ENCODE measurements at places on chromosomes 13 and 19.

- no peak for DNase-seq
These were observed 104.7 kb downstream of the MYCBP2 start for GRCh38 chr13:77222000-77222690.

- DNase-seq, result peak; percentile 58
These were observed at the start of gene TTYH1 for GRCh38 chr19:54415208-54415900. Gene TTYH1, plus strand, starts transcription at chr19:54415464. Its CDS starts 89 bp downstream, at chr19:54415553.

GRCh38 chr19:5718037-5718578 is 1.8 kb downstream of the LONP1 start:
- no peak for DNase-seq

- peak; percentile 39 for DNase-seq
These were observed 50.7 kb downstream of the ZNF723 start for GRCh38 chr19:22882797-22883196.

DNA sequence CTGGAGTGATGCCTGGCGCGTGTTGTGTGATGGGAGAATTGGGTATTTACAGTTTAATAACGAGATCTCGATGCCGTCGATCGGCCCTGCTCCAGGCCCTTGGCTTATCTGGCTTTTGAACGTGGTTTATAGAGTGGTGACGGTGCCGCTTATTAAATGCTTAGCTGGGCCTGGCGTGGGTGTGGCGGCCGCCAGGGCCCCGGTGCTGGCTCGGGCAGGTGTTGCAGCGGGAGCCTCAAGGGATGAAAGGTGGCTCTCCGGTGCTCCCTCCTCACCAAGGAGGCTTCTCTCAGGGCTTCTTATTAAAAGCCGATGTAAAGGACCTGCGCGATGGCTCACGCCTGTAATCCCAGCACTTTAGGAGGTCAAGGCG is 173.8 kb downstream of the KDM4B start:
- DNase-seq, result no peak

- no peak for DNase-seq
These were observed 644 bp upstream of the RAVER1 start for GRCh38 chr19:10333758-10334587.

DNA sequence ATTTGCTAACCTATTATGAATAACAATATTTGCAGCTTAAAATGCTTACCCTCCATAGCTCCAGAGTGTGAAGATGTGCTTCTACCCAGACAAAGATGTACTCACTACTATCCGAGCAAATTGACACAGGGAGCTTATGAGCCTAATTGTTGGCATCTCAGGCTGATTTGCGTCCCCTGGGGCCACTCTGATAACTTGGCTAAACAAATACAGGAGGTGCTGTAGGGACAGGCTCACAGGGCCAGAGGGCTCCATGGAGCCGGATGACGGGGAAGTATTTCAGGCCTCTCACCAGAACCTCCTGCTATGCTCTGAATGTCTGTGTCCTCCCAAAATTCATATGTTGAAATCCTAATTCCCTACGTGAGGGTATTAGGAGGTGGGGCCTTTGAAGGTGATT is 26.7 kb upstream of the C19orf12 start:
- DNase-seq, result no peak

DNA sequence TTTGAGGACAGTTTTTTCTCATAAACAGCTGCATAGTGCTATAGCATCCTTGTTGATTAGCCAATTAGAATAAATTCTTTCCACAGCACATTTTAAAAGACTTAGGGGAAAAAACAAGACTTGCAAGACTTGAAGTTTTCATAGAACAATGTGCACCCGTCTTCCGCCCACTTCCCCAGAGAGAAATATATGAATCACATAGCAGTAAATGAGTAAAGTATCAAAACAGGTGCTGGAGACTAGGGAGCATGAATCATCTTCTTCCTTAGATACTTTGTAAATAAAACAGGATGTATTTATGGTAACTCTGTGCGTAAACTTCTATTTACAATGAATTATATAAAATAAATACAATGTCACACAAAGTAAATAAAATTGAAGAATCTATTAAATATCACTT is 75.1 kb downstream of the COL4A2 start:
- DNase-seq, result no peak

DNA sequence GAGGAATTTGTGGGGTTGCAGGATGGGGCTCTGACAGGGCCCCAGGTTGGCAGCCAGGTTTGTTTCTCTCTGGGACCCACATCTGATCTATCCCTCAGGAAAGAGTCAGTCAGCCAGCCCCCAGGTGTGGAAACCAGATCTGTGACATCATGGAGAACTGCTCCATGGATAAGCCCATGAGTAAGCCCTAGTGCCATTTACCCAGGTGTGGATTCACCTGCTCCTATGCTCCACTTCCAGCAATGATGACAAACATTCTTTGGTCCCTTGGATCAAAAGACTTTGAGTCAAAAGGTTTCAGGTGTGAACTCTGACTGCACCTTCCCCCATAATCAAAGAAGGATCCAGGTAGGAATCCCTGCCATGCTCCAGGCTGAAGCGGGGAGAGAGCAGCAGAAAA is 26.9 kb upstream of the IGFL4 start:
- DNase-seq, result no peak

- DNase-seq, result peak; percentile 52
These were observed 7.4 kb downstream of the ZNF671 start for GRCh38 chr19:57719901-57720519.

DNA sequence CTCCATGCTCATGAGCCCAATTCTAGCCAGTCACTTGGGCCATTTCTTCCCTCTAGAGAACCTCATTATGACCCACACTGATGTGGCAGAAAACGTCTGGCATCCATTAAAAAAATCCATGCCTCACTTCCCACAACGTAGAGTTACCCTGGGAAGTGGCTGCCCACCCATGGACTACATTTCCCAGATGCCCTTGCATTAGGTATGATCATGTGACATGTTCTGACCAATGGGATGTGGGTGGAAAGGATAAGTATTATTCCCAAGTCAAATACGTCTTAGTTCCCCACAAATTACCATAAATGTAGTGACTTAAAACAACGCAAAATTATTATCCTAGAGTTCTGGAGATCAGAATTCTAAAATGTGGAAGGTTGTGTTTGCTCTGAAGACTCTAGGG is 47.9 kb upstream of the ZNRF4 start:
- DNase-seq, result peak; percentile 75

- DNase-seq, result no peak
These were observed 204.9 kb upstream of the KL start for GRCh38 chr13:32811297-32811800.

DNA sequence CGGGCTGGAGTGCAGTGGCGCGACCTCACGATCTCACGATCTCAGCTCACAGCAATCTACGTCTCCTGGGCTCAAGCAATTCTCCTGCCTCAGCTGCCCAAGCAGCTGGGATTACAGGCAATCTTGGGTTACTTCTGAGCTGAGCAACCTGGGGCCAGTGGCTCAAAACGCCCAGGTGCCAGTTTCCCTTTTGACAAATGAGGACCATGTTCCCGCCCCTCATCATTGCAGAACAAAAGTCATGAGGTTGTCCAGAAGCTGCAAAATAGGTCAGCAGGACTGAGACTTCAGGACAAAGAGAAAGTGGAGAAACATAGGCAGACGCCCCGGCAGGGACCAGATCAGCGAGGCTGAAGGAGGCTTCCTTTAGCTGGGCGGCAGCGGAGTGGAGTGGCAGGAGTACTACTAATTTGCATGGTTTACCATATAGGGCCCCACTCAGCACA is 3.3 kb upstream of the ADGRE5 start:
- peak; percentile 61 for DNase-seq

All from eye (tissue), 1 donor.